Progenitor cell of endocrine pancreas (in vitro differentiated cells): ENCODE measurements at places on chromosomes 2 and 18.
A peak's percentile ranks its signal among the peaks of the same experiment; 100 is the strongest.

DNA sequence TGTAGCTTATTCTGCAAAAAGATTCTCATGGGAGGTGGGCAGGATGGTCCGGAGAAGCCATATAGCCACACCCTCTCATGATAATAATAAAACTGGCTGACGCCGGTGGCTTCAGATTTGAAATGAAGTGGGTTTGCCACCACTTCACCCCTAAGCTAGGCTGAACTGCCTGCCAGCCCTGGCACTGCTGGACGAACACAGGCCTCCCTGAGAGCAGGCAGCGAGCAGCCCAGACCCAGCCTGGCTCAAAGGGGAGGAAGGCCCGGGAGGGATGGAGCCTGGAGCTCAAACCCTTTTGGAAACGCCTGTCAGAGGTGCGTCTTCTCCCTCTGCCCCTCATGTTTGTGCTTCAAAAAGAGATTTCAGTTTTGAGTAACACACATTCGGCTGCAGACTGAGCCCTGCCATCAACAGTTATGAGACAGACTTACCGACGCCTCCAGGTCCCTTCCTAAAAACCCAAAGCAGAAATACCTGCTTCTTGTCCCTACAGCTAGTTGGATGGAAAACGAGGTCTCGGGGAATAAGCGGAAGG lies 71.1 kb upstream of the HPCAL1 start:
- no peak for DNase-seq

- DNase-seq: no peak
Measured at GRCh38 chr18:78497641-78498040, 482.0 kb upstream of the SALL3 start.

DNA sequence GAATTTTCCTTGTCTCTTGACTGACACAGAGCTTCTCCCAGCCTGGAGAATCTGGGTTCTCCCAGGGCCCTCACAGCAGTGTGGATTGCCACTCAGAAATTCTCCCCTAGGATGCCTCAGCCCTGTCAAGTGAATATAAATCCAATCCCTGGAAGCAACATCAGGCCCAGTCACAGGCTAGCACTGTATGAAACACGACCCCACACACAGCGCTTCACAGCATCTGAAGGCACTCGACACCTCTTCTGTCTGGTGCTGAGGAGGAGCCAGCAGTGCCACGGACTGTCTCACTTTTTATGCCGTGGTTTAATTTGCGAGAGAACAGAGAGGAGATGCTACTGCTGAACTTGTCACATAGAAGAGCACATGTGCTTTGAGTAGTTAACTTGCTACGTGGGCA lies 164.5 kb downstream of the NAPG start:
- DNase-seq: no peak

GRCh38 chr2:47083886-47084687 lies 71.0 kb downstream of the STPG4 start:
- DNase-seq: no peak

- DNase-seq: no peak
Measured at GRCh38 chr2:179247318-179248023, 17.2 kb downstream of the SESTD1 start.

- DNase-seq: peak; percentile 69
Measured at GRCh38 chr2:117835990-117836760, 21.7 kb downstream of the DDX18 start.

DNA sequence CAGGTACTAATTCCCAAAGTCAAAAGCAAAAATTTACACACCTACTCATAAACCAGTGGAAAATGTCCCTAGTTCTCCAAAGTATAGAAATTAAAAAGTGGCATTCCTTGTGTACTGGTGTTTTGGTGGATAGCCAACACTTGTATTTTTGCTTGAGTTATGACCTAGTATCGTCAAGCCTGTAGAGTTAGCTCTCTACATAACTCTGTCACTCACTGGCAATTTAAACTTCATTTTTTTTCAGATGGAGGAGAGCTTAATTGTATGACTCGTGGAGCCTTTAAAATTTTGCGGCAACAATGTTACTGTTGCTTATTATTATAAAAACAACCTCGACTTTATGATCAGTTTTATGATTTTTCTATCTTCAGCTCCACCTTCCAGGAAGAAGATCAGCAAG lies 58.7 kb downstream of the ITGB6 start:
- DNase-seq: no peak

GRCh38 chr2:74548900-74549826 lies 4.6 kb downstream of the LOXL3 start:
- peak; percentile 55 for DNase-seq

DNA sequence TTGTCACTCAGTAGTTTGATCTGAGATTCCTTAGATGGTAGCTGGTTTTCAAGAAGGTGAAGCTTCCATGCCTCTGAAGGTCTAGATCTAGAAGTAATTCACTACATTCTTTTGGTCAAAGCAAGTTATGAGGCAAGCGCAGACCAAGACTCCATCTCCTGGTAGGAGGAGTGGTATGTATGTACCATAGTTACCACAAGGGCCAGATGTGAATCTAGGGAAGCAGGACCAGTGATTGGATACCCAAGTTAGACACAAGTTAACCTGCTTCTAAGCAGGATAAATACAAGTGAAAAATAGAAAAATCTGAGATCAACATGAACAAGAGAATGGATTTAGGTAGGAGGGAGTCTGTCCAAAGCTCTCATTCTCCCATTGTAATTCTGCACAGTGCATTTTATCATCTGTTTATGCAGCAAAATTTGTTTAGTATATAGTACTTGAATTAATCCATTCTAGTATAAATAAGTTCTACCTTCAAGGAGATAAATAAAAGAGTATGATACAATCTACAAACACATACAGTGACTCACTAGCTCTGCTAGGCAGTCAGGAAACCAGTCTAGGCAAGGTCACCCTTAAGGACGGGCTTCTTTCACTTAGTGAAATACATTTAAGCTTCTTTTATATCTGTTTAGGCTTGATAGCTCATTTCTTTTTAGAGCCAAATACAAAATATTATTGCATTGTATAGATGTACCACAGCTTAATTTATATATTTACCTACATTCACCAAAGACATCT lies 14.2 kb upstream of the DOCK10 start:
- no peak for DNase-seq

- no peak for DNase-seq
Measured at GRCh38 chr2:43329637-43330036, 103.2 kb upstream of the ZFP36L2 start.

DNA sequence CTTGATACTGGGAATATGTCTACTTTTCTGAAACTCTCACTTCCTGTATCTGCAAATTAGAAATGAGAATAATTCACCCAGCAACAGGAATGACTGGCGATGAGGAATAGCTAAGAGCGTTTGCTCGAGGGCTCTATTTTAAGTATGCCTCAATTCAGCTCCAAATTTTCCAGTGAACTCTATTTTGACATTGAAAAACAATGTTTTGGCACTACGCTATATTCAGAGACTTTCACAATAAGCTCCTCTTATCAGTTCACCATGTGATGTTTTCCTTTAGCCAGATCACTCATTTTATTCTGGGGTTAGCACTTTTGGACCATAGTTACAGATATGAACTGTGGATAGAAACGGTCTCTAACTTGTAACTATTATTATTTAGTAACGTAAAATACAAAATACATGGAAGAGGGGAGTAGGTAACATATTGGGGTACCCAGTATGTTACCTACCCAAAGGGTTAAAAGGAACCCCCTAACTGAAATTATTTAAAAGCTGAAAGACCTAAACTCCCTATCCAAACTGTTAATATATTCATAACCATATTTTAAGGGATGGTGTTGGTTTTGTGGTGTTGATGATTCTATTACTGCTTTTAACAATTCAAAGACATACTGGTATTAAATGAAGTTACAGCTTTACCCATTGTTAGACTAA lies 28.1 kb downstream of the SLC40A1 start:
- no peak for DNase-seq
